ENCODE measurements at places on chromosomes 5 and 9.

GRCh38 chr9:70044490-70045307 lies 1.1 kb downstream of the MAMDC2 start:
- DNase-seq, result peak; percentile 57

DNA sequence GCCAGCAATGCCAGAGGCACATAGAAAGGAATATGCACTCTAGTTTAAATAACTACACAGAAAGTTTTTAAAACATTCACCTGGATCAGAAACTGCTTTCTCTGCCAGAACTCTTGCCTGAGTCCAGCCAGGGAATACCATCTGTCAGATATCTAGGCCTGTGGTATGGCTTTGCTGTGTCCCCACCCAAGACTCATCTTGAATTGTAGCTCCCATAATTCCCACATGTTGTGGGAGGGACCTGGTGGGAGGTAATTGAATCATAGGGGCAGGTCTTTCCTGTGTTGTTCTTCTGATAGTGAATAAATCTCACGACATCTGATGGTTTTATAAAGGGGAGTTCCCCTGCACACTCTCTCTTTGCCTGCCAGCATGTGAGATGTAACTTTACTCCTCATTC lies 41.5 kb upstream of the KCNV2 start:
- no peak for DNase-seq

GRCh38 chr9:22452415-22453010 lies 5.9 kb downstream of the DMRTA1 start:
- no peak for DNase-seq

- no peak for DNase-seq
These were observed 35.4 kb upstream of the RICTOR start for GRCh38 chr5:39109606-39110005.

- DNase-seq, result no peak
These were observed 99.3 kb downstream of the FOCAD start for GRCh38 chr9:20783057-20784038.

- peak; percentile 3 for DNase-seq
These were observed 114.6 kb downstream of the KLHL3 start for GRCh38 chr5:137621306-137621705.

DNA sequence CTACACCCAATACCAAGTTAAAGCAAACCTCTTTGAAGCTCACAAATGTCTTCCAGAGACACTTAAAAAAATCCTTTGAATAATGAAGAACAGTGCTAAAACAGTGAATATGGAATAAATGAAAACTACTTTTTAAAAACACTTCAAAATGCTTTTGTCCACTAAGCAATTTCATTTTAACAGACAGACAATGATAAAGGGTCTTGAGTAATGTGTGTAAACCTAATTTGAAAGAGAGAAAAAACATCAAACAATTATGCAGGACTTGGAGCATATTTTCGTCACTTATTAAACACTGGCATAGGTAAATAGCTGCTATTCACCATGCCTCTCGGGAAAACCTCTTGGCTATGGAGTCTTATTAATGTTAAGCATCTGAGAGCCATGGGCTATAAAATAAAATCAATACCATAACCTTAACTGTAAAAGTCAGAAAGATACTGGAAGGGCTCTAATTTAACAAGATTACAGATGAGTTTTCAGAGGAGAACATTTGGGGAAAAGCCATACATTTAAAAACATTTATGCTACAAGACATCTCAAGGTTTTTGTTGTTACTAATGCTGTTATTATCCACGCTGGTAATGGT lies 177.8 kb downstream of the NFIB start:
- DNase-seq, result no peak

DNA sequence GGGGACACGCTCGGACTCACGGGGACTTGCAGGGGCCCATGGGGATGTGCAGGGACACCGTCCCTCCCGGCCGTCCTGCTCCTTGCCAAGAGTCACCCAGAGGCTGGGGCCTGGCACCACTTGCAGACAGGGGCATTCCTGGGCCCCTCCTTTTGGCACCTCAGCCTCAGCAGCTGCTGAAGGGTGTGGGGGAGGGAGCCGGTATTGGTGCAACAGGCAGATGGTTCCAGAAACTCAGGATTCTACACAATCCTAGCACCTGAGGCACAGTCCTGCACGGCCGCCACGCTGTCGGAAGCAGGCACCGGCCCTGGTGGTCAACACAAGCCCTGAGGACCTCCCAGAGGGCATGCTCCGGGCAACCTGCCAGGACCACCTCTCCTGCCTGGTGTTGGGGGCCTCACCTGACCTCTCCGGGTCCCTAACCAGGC lies 19.3 kb upstream of the SLC12A7 start:
- DNase-seq, result no peak

GRCh38 chr9:78354324-78354973 lies 57.5 kb downstream of the PSAT1 start:
- DNase-seq, result no peak

DNA sequence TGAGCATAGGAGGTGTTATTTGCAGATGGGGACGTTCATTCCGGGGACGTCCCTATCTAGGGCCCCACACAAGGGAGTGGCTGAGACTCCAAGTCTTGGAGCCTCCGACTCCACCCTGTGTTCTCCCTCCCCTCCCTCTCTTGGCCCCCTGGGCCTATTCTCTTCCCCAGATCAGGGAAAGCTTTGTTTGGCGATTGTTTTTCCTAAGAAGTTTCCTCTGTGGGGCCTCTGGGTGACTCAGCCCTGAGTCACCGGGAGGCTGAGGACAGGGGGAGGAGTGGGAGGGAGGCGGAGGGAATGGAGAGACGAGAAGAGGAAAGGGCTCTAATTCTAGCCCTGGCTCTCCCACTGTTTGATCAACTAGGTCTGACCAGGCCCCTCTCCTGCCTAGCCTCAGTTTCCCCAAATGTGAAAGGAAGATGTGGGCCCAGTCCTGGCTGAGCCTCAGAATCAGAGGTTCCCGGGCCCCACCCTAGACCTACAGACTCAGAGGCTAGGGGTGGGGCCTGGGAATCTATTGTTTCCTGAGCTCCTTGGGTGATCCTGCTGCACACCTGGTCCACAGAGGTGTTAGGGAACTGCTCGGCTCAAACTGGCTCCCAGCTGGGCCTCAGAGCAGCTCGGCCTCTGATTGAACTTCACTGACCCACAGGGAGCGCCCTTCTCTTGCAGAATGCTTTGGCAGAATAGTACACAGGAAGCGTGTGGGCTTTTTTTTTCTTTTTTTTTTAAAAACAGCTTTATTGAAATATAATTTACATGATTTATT lies 19.2 kb downstream of the GSN start:
- DNase-seq, result peak; percentile 67

DNA sequence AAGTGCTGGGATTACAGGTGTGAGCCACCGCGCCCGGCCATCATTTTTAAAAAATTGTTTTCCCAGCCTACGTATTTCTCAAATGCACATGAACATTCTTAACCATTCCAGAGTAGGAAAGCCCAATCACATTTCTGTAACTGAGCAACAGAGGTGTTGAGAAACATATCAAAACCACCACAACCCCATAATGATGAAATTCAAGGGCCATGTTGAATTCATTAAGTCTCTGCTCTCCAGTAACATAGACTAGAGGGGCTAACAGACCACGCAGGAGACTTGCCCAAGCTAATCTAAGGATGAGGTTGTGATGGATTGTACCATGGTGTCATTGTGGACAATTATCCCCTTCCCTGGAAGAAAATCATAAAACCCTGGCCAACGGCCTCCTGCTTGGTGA lies 52.9 kb downstream of the MYO10 start:
- DNase-seq, result no peak

DNA sequence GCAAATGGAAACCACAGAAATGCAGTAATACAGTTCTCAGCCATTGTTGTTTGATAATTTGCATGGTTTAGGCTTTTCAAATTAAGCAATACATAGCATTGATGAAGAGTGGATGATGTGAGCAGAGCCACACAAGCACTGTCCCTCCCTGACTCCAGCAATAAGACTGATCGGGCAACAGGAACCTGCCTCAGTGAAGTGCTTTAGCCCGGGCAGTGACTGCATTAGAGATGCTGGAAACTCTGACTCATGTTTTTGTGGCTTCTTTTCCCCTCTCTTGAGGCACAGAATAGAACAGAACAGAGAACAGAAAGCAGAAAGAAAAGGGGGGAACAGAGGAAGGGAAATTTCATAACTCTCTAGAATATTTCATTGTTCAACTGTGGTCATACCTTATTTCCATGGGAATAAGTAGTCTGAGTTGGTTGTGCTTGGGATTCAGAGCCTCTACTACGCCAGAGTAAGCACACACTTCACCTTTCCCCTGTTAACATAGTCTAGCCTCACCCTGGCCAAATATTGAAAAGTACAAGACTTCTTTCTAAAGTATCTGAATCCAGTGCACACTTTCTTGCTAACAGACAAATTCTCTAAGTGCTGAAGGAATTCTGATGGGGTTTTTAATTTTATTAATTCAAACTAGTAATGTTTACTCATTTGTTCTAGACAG lies 164.8 kb upstream of the VCAN start:
- DNase-seq, result no peak

GRCh38 chr9:94610181-94610606 lies 16.6 kb upstream of the FBP2 start:
- no peak for DNase-seq

DNA sequence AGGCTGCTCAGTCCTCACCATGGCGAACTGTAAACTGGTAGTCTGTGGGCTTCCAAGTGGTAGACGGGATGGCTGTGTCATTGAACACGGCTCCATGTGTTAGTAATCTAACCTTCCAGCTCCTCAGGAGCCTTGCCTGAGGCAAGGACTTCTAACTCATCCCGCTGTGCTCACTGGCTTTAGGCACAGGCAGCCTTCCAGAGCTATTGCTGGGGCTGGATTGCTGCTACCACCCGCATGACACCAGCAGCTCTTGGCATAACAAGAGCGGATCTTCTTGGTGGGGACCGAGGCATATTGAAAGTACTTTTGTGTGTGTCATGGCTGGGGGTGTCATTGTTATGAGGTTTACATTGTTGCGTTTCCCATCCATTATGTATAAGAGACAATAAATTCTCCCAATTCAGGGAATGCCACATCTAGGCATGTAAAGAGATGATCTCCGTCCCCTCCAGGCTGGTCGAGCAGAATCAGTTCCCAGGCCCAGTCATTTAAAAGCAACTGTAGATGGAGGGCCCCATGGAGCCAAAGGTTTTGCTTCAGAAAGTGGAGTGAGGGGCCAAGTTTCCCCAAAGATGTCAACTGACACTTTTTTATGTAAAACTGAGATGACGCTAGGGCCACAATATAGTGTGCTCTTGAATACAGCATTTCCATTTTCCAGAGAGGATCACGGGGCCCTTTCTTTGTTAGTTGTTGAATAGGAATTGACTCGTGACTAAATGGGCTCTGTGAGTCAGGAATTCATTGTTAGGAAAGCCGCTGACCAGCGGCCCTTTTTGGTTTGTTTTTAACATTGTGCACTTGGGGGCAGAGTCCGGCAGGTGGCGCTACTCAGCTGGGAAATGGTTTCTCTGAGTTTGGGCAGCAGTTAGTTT lies 759.5 kb downstream of the TAF11L14 start:
- peak; percentile 85 for DNase-seq

- DNase-seq, result no peak
These were observed 44.7 kb upstream of the LMX1B start for GRCh38 chr9:126569036-126569435.

- no peak for DNase-seq
These were observed 80.8 kb downstream of the ZNF608 start for GRCh38 chr5:124665625-124666024.

DNA sequence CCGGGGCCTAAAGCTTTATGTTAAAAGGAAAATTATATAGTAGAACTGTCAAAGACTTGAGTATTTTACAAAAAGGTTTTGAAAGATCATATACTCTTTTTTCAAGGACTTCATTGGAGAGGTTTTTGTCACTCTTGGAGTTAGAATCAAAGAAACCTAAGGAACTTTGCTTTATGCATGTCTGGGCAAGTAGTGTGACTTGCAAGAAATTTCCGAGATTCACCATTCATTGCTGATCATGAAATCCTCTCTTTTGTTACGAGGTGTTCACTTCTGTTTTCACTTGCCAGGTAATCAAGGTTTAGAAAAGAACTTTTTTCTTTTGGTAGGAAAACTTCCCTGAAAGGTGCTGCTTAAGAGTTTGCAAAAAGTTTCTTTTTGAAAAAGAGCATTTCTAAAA lies 64.8 kb downstream of the NUP214 start:
- no peak for DNase-seq

GRCh38 chr5:143117821-143118220 lies 285.7 kb downstream of the NR3C1 start:
- no peak for DNase-seq

DNA sequence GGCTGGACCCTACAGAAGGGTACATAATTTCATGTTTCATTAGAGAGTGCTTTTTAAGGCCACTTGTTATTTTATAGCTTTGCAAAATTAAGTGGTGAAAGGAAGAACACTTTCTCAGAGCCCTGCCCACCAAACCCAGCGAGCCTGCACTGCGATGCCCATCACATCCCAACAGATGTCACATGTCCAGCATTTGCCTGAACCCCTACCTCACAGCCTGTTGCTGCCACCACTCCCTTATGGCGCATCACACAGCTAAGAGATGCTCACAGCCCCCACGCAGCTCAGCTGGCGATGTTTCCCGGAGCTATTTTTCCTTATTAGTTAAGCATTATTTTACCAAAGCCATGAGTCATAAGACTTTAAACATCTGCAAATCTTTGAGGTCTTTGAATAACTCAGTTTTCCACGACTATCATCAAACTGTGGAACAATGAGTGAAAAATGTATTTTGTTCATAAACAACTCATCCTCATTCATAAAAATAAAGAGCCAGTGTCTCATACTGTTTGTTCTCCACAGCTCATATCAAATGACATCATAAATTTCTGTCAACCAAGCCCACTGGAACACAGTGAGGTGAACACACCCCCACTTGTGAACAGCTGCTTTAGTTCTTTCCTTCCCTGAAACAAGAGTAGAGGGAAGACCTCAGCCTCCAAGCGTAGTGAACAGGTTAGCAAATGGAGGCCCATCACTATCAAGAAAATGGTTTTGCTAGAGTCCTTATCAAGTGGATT lies 104.9 kb downstream of the SYK start:
- no peak for DNase-seq

DNA sequence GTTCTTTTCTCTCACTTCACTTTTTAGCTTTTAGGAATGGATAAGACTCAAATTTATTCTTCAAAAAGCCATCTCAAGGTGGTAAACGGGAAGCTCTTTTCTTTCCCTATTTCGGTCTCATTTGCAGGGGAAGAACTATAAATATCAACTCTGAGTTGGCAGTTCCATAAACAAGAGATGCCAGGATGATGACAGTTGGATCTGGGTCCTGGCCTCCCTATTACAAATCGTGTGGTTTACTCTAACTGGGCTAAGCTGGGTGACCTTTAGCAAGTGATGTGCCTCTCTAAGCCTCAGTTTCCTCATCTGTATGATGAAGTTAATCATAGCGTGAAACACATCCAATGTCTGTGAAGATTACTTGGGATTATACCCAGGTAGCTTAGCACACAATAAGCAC lies 44.2 kb downstream of the TLE4 start:
- DNase-seq, result no peak

GRCh38 chr9:81849631-81850259 lies 78.5 kb upstream of the SPATA31D4 start:
- DNase-seq, result no peak

- no peak for DNase-seq
These were observed 6.6 kb upstream of the LMX1B start for GRCh38 chr9:126607086-126607485.

- no peak for DNase-seq
These were observed 199.3 kb downstream of the RFK start for GRCh38 chr9:76194896-76195295.

GRCh38 chr5:102068870-102069269 lies 227.2 kb downstream of the SLCO4C1 start:
- DNase-seq, result no peak

Data from ecto neural progenitor cell (in vitro differentiated cells).